ENCODE measurements at places on chromosomes 13 and 19. TPM values are rescaled to one million over a fixed set of nuclear protein-coding genes. Genes with fewer than 3 reads are reported as not detected.
A peak's percentile ranks its signal among the peaks of the same experiment; 100 is the strongest.

GRCh38 chr13:104086759-104087158, 1020.5 kb upstream of the SLC10A2 start:
- DNase-seq, result no peak

DNA sequence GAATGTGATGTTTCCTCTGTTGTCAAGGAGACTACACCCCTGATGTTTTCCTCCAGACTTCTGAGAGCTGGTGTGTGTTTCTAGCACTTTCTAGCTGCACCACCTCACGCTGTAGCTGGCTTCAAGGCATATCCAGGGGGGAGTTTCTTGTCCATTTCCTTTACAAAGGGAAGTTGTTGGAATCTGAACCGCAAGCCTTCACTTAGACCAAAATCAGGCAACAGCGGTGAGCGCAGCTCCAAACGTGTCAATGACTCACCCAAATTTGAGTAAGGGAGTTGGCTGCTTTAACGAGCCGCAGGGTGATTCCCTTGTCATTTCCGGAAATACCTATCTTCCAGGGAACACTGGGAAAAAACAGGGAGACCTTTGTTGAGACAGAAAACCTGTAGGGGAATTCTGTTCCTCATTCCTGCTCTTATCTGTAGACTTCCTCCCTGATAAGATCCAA, 2.5 kb downstream of the LDLR start:
- DNase-seq, result peak; percentile 94

DNA sequence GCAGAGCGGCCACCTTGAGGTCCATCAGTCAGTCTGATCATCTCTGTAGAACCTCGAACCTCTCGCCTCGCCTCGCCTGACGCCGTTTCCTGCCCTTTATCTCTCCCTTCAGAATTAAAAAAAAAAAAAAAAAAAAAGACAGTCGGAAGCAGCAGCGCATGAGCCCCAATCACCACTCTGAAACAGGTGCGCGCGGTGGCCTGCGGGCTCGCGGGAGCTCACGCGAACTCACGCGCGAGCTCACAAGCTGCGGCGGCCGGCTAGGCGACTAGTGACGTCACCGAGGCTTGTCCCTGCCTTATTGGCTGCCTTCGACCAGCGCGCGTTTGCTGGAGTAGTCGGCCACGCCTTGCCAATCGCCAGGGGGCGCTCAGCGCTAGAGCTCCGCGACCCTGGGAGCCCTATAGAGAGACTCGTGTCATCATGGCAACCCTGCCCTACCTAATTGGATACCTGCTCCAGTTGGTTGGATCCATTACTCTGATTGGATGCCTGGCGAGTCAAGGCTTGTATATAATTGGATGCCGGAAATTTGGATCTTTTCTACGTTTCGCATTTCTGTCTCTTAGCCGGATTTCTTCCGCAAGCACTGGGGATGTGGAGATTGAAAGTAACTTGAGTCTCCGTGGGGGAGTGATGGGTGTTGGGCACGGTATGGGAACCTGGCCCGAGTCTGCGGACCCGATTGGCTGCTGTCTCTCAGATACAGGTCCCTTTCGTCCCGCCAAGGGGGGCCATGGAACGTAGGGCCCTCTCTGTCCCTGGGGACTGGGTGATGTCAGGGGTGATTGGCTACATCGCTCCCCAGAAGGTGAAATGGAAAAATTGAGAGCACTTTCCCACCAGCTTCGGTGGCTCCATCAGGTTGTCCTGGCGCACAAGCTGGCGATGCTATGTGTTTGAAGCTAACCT, 31.6 kb downstream of the SYT3 start:
- DNase-seq, result peak; percentile 42

DNA sequence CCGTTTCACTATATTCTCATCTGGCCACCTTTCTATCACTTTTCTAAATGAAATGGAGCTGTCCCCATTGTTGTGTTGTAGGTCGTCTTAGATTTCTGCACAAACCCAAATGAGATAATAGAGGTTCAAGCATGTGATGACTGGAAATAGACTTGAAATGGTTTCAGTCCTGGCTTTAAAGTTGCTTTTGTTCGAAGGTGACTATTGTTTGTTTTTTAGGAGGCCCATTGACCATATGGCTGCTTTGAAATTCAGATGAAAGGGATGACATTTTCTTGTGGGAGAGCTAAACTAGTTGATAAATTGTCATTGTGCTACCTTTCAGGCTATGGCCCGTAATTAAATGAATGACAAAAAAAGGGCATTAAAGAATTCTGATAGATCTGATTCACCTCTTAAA, 583.7 kb downstream of the GPC6 start:
- DNase-seq, result no peak

GRCh38 chr13:112689303-112690245, at the start of gene ATP11A:
Gene ATP11A (plus strand): TSS chr13:112690038. CDS start chr13:112690417, 379 bp downstream.
- peak; percentile 84 for DNase-seq

DNA sequence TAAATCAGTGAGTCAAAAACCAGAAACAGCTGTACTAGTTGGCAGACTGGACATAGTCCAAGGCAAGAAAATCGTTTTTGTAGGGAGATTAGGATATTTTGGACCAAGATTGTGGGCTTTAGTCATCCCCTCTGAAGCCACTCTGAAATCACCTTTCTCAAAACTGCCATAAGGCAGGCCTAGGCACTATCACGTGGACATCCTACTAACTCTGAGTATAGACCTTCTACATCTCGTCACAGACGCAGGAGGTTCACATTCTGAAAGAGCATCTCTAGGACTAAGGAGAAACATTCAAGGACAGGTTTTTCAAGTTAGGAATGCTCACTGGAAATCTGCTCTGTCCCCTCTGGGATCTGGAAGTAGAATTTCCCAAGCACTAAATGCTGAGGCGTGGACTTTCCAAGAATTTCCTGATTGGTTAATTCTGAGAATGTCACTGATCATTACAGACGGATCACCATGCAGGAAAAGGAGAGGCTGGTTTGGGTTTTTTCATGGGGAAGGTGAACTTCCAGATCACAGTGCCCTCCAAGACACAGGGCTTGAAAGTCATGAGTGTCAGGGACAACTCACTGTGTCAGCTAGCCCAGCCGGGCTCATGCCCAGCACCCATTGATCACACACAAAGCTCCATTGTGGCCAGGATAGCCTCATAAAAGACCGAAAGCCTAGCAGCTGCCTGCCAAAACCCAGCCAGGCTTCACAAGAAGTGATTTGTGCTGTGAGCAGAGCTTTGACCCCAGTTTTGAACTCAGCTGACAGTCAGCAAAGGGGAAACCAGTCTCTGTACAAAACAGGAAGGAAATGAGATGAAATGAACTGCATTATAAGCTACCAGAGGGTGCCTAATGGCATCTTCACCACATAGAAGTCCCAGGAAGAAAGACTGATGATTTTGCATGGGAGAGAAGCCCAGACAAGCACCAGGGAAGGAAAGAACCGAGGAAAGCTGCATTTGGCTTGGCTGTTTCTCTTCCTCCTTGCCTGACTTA, 2.7 kb upstream of the RUBCNL start:
- peak; percentile 82 for DNase-seq

The IRS2 gene
- polyA plus RNA-seq, result 3.5 TPM

The FGF14 gene
- not detected for polyA plus RNA-seq

The THSD1 gene
- not detected for polyA plus RNA-seq

The CYP2S1 gene
- polyA plus RNA-seq, result 20.3 TPM

The PROZ gene
- polyA plus RNA-seq, result 0.17 TPM

The ERICH4 gene
- not detected for polyA plus RNA-seq

The ZNF610 gene
- polyA plus RNA-seq, result not detected
